Naive thymus-derived CD8-positive, alpha-beta T cell (primary cell): ENCODE measurements at places on chromosomes 13 and 19.

DNA sequence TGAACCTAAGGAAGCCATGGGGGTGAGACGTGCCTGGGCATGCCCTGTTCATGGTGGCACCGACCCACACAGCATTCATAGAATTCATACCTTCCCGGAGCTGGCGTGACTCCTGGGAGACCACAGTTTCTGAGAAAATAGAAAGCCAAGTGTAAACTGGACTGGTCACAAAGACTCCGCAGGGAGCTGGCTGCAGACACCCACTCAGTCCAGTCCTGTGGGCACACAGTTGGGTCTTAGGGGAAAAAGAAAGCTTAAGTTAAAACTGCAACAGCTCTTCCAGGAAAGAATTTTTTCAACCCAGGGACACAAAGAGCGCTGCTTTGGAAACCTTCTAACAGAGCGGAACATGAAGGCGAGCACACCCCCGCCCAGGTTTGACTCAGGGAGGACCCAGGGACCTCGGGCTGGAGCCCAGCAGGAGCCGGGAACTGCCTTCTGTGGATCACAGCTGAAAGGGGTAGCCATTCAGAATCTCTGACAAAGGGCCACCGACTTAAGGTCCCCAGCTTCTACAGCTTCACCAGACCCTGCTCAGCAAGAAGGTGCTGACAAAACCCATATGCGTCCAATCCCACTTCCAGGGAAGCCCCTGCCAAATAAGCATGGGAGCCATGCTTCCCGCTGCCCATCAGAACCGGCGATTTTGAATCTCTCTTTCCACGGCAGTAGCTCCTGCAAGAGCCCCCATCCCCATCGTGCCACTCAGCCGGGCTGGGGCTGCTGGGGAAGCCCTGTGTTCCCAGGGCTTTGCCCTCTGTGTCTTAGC lies 183.7 kb downstream of the COL4A1 start:
- DNase-seq = no peak

DNA sequence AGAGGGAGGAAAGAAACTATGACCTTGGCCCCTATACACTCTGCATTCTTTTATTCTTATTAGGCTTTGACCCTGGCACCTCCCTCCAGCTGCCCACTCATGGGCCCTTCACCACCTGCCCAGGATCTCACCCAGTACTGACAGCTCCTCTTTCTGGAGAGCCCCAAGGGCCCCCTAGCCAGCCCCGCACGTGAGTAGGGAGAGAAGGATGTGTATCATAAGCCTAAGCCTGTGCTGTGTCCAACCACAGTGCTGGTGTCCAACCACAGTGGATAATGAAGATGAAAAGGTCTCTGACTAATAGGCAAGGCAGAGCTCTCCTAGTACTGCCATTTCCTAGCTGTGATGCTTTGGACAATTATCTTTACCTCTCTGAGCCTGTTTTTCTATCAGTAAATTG lies 4.2 kb downstream of the DMRTC2 start:
- DNase-seq = no peak

- no peak for DNase-seq
These were observed 900 bp downstream of the MCEMP1 start for GRCh38 chr19:7677669-7678311.

- DNase-seq = no peak
These were observed 31.2 kb downstream of the KATNAL1 start for GRCh38 chr13:30276178-30276577.

DNA sequence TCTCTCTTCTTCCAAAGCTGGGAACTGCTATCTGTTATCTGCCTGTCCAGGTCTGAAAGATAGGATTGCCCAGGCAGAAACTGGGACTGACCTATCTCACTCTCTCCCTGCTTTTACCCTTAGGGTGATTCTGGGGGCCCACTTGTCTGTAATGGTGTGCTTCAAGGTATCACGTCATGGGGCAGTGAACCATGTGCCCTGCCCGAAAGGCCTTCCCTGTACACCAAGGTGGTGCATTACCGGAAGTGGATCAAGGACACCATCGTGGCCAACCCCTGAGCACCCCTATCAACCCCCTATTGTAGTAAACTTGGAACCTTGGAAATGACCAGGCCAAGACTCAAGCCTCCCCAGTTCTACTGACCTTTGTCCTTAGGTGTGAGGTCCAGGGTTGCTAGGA lies 5.1 kb downstream of the KLK3 start:
- no peak for DNase-seq
